ENCODE measurements at places on chromosomes 1 and 21. TPM values are rescaled to one million over a fixed set of nuclear protein-coding genes. Genes with fewer than 3 reads are reported as not detected.

The IQCC gene
- 2.4 TPM for total RNA-seq

DNA sequence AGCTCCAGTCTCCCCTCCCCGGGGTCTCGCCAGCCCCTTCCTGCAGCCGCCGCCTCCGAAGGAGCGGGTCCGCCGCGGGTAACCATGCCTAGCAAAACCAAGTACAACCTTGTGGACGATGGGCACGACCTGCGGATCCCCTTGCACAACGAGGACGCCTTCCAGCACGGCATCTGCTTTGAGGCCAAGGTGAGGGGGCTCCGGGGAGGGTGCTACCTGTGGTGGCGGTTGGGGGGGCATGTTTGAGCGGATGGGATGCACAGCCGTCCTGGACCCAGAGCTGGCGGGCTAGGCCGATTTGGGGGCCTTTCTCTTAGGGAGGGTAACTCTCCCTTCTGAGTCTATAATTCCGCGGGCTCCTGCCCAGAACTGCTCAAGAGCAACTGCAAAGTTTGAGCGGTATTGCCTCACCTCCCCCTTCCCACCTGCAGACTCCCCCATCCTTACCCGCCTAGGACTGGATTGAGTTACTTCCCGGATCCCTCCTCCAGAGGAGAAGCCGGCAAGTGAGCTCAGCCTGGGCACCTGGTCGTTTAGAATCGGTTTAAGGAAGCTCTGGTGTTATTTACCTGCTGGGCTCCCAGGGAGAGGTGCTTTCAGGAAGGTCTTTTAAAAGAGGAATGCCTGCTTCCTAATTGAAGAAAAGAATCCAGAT is 730 bp downstream of the NOS1AP start:
- no peak for DNase-seq

- no peak for DNase-seq
Observed at GRCh38 chr1:89930579-89930978, 64.3 kb upstream of the ZNF326 start.

DNA sequence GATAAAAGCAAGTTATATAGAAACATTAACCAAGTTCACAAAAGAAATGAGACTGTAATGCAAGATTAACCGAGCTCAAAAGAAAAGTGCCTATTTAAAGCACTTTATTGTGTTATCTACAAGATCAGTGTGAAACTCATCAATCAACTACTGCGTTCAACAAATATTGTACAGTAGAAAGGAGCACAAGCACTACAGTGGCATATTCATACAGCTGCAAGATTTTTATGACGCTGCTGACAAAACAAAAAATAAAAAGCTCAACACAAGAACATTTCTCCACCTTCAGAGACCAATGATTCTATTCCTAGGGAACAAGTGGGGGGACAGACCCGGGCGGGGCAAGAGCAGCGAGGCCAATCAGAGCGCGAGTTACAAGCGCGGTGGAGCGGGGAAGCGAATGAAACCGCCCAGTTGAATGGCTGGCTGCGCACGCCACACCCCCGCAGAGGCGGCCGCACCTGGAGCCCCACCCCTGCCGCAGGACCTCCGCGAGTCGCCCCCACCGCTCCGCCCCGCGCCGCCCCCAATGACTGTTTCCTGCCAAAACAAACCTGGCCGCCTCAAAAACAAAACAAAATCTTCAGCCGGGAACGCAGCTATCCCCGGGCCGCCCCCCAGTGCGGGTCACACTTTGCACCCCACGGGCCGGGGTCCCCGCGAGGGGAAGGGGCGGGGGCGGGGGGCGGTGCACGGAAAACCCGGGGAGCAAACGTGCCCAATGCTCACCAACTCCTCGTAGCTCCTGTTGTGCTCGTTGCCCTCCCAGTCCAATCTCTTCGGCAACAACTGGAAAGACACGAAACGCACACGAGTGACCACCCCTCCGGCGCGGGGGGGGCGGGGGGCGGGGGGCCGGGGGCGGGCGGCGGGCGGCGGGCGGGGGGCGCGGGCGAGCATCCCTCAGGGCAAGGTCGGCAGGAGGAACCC is 1.1 kb downstream of the BRWD1 start:
- peak; percentile 84 for DNase-seq

- no peak for DNase-seq
Observed at GRCh38 chr1:3454811-3455618, 550 bp downstream of the ARHGEF16 start.

DNA sequence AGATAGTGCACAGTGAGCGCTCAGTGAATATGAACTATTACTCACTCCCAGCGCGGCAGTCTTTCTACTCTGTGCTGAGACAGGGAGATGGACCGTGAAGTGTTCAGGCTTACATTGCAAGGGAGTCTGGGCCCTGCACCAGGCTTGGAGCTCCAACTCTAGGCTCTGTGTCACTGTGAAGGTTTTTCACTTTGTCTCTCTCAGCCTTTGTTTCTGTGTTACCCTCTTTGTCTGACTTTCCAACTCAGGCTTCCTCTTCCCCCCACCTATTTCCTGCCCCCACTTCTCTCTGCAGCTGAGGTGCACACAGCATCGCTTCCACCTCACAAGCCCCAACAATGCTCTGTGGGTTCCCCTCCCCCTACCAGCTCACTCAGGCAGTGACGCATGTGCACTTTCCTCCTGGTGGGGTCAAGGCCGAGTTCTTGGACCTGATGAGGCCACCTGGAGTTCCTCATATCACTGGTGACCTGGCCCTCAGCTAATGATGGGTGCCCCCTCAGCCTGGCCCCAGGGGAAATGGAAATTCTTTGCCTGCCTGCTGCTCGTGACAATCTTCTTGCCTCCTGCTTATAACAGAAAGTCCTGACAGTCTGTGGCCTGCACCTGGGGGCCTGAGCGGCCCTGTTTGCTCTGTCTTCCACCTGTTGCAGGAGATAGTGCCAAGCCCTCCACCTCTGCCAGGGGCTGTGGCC is 1.1 kb upstream of the LCK start:
- DNase-seq: peak; percentile 31

DNA sequence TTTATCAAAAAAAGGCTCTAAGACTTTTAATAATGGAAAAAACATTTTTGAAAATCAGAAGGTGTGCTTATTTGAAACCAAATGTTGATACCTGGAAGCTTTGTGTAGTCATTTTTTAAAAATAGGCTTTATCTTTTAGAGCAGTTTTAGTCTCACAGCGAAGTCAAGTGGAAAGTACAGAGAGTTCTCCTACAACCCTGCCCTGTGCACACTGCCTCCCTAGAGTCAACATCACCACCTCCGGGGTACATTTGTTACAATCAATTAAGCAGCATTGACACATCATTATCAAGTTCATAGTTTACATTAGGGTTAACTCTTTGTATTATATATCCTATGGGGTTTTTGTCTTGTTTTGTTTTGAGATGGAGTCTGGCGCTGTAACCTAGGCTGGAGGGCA is 10.7 kb upstream of the ERO1B start:
- no peak for DNase-seq

DNA sequence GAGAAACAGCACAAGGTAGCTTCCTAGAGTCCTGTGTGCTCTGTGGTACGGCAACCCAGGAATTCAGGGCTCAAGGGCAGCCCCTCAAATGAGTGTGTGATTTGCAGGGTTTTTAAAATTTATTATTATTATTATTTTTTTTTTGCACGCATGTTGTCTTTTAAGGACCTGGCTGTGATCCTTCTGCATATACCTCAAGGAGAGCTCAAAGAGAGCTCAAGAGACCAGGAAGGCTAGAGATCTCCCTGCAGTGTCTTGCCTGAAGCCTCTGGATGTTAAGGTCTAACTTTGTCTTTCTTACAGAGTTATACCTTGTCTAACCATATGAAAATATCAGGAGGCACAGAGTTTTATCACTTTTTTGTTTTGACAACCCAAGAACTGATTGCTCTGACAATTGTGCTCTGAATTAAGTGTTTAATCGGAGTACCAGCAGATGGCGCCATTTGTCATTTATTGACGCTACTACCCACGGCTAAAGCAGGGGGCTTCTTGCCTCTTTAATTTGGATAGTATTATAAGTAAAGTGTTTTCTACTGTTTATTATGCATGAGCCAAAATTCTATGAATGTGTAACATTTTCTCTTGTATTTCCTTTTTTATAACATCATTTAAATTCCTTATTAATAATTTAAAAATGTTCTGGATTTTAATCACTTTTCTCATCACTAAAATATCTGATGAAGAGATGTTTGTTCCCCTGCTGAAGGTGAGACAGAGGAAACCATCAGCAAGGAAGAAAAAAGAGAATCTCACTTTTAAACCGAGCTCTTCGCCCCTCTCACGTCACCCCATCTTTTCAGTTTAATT is 35.8 kb upstream of the LMO4 start:
- DNase-seq: peak; percentile 40

- DNase-seq: no peak
Observed at GRCh38 chr1:51679435-51679834, 62.5 kb downstream of the OSBPL9 start.

The TEDDM1 gene
- not detected for total RNA-seq

The TCEANC2 gene
- total RNA-seq: 3.0 TPM

- DNase-seq: no peak
Observed at GRCh38 chr1:241637604-241638003, 2.6 kb downstream of the CHML start.

GRCh38 chr1:223631956-223632355 is 33.5 kb downstream of the CAPN8 start:
- no peak for DNase-seq

DNA sequence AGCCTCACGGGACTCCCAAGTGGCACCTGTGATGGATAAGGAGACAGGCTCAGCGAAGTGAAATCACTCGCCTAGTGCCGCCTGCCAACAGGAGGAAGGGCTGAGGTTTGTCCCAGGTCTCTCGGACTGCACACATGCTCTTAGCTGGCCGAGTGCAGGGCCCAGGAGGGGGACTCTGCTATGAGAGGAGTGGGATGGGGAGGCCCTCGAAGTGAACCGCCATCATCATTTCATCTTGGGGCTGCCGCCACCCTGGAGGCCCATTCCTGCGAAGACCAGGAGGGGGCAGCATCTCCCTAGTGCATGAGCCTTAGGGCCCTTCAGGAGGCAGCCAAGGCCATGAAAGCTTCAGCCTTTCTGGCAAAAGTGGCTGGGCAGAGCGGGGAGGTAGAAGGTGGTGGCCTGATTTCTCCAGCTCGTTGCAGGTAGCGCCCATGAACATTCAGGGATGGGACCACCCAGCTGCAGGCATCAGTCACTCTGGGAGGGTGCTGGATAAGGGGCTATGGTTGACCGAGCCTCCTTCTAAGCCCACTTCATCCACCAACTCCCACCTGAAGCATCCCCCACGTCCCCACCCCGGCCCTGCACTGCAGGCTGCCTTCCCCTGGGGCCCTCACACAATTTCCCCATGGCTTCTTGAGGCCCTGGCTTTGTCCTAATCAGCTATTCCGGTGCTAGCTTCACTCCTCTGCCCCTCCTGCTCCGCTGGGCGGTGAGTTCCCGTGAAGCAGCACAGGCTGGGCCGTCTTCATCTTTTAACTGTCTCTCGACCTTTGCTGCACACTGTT is 17.2 kb upstream of the RASSF5 start:
- DNase-seq: peak; percentile 83

- DNase-seq: no peak
Observed at GRCh38 chr21:43467785-43468184, 40.9 kb upstream of the SIK1 start.

GRCh38 chr1:81805537-81806431 is 5.0 kb downstream of the ADGRL2 start:
- no peak for DNase-seq

The GPR25 gene
- total RNA-seq: not detected
